ENCODE measurements at places on chromosomes 1 and 21.

DNA sequence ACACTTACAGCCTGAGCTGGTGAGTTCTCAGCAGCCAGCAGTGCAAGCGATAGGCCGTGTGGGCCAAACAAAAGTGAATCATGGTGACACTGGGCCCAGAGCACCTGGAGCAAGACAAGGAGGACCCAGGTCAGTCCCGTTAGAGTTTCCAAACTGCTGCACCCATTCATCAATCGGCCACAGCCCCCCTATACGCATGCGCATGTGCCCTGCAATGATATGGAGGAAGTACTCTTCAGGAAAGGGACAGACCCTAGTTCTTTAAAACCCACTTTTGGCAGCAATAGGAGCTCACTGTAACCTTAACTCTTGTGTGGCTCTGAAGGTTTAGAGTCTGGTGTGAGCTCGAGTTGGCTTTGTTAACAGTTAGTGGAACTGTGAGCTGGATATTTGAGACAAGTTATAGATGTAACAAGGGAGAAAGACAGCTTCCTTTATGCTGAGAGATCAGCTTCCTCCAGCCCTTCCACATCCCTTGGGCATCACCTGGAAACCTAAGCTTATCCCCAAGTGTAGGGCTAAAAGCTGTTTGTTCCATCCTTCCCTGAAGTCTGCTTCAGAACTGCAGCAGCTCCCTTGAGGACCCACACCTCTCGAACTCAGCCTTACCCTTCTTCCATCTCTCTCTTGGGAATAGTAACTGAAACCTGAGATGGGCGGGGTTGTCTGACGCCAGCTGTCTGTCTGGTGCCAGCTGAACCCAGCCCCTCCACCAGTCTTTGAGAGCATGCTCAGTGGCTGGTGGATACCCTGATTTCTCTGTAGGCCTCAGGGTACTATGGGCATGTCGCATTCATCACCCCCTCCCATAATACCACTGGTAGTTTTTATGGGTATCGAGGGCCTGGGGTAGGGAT is 17.7 kb downstream of the NMNAT1 start:
- DNase-seq: no peak

GRCh38 chr1:150970808-150971582 is 3.6 kb downstream of the CERS2 start:
- no peak for DNase-seq

GRCh38 chr1:91650764-91651163 is 150.1 kb downstream of the CDC7 start:
- peak; percentile 79 for DNase-seq

DNA sequence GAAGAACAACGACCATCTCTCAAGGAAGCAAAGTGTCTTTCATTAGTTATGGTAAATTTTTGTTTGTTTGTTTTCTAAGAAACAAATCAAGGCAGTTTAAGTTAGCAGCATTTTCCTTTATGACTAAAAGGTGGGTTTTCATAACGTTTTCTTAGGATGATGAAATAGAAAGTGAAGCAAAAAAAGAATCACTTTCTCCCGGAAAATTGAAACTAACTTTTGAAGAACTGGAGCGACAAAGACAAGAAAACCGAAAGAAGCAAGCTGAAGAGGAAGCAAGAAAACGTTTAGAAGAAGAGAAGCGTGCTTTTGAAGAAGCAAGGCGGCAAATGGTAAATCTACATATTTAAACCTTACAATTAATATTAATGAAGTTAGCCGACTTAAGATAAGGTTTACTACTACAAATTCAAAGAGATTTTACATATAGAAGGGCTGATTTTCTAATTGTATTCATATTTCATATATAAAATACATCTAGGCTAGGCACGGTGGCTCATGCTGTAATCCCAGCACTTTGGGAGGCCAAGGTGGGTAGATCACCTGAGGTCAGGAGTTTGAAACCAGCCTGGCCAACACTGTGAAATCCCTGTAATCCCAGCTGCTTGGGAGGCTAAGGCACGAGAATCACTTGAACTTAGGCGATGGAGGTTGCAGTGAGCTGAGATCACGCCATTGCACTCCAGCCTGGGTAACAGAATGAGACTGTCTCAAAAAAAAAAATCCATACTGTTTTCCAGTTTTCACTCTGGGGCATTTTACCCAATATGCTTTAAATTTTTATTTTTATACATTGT is 38.3 kb downstream of the NEXN start:
- no peak for DNase-seq

- DNase-seq: peak; percentile 53
Measured at GRCh38 chr1:218390618-218391017, 45.5 kb downstream of the TGFB2 start.

GRCh38 chr1:67060811-67061218 is 6.9 kb upstream of the SLC35D1 start:
- peak; percentile 93 for DNase-seq

DNA sequence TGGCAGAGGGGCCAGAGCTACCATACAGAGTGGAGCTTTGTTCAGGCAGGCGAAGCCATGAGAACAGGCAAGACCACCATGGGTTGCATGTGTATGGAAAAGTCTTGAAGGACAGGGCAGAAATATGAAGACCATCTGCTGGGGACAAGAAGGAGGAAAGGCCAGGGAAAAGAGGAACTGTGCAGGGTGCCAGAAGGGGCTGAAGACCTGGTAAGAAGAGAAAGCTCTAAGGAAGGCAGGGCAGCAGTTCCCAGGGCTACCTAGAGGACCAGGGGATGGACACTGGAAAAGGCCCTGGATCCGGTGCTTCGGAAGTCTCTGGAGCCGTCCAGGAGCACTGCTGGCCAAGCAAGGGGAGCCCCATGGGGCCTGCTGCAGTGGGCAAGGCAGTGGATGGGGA is 43.4 kb downstream of the PKP1 start:
- DNase-seq: no peak

DNA sequence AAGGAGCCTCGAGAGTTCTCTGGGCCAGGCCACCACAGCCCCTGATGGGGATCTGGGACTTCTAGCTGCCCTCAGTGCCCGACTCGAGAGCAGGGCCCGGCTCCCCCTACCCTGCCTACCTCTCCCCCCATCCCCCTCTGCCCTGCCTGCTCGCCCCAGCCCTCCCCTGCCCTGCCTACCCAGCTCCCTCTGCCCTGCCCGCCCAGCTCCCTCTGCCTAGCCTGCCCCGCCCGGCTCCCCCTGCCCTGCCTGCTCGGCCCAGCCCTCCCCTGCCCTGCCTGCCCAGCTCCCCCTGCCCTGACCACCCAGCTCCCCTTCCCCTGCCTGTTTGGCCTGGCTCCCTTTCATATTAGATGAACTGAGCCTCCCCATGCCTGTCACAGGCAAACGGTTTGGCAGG is 117.4 kb upstream of the TMEM51 start:
- DNase-seq: no peak

DNA sequence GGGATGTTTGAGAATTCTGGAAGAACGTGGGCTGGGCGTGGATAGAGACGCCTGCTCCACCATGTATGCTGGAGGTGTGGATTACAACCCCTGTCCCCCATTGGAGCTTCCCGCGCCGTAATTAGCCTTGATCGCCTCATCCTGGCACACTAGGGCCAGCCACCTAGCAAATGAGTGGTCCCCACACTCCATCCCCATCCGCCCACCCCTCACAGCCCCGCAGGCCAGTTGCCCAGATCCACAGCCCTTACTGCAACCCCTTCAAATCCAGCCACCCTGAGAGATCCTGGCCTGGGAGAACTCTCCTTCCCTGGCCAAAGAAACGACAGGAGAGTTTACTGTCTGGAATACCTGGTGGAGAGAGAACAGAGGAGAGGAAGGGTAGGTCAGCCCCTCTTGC is 375 bp upstream of the GJA4 start:
- no peak for DNase-seq

- peak; percentile 20 for DNase-seq
Measured at GRCh38 chr1:54671985-54672608, 30.5 kb downstream of the MROH7 start.

- no peak for DNase-seq
Measured at GRCh38 chr1:76657623-76658022, 209.7 kb upstream of the ST6GALNAC5 start.

DNA sequence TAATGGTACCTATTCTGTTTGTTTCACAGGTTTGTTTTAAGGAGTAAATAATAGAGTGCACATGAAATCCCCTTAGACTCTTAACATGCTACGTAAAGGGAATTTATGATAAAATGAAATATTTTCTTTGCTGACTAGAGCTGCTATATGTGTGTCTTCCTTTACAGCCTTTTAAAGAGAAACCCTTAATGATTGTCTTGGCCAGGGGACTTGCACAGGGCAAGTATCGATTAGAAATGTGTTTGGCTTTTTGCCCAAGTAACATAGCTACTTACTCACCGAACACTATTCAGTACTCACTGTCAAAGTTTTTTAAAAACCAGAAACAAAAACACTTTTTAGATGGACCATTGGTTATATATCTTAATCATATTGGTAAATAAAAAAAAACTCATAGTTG is 71.3 kb upstream of the KIAA1614 start:
- no peak for DNase-seq

DNA sequence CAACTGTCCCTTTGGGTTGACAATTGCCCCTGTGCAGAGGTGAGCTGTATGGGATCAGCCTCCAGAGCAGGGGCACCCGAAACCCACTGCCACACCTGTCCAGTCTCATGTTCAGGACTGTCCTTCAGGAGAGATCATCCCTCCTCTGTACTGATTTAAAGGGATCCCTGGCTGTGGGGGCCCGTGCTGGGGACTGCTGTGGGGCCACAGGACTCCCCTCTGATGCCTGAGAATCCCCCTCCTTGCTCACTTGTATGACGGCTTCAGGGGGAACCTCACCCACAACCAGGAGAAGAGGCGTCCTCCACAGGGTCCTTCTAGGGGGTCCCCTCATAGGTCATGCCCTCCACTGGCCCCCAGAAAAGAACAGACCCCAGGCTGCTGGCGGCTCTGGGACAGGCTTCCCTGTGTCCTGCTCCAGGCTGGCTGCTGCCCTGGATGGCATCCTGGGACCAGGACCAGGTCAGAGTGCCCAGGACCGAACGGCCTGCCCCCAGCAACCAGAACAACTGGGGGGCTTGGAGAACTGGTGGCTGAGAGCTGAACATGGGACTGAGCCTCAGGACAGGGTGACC is 77.5 kb upstream of the ACTRT2 start:
- no peak for DNase-seq

- DNase-seq: no peak
Measured at GRCh38 chr1:22289307-22289995, 146.6 kb upstream of the WNT4 start.

DNA sequence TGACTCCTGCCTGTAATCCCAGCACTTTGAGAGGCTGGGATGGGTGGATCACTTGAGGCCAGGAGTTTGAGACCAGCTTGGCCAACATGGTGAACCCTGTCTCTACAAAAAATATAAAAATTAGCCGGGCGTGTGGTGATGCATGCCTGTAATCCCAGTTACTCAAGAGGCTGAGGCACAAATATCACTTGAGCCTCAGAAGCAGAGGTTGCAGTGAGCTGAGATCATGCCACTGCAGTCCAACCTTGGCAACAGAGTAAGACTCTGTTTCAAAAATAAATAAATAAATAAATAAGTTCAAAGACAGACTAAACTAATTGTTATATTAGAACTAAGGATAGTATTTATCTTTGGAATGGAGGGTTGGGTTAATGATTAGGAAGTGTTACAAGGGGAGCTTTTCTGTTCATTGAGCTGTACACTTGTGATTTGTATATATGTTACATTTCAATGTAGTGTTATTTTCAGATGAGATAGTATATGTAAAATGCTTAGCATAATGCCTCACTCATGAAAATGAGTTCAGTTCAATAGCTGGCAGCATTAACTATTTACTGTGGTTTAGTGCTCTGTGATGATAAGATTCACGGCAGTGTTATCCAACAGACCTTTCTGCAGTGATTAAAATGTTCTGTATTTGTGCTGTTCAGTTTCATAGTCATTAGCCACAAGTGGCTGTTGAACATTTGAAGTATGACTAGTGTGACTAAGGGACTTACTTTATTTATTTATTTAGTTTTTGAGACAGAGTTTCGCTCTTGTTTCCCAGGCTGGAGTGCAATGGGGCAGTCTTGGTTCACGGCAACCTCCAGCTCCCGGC is 47.7 kb downstream of the OSBPL9 start:
- no peak for DNase-seq
